ENCODE measurements at places on chromosomes 16 and 17.

DNA sequence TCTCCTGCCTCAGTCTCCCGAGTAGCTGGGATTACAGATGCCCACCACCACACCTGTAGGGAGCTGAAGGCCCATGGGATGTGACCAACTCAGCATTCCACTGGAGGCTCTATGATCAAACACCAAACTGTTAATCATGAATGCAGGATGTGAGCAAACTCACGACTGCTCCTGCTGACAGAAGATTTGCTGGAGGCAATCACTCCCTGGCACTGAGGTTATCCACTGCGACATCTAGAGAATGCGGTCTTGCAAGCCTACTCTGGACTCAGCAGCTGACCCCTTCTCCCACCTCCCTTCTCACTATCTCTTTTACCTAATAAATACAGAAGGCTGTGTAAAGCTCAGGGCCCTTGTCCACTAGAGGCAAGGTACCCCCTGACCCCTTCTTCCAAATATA is 4.9 kb downstream of the TEX14 start:
- no peak for DNase-seq

- DNase-seq: no peak
These were observed 29.4 kb upstream of the SLC38A8 start for GRCh38 chr16:84072014-84072413.

- DNase-seq: no peak
These were observed 3.1 kb downstream of the BANP start for GRCh38 chr16:87954361-87954760.

DNA sequence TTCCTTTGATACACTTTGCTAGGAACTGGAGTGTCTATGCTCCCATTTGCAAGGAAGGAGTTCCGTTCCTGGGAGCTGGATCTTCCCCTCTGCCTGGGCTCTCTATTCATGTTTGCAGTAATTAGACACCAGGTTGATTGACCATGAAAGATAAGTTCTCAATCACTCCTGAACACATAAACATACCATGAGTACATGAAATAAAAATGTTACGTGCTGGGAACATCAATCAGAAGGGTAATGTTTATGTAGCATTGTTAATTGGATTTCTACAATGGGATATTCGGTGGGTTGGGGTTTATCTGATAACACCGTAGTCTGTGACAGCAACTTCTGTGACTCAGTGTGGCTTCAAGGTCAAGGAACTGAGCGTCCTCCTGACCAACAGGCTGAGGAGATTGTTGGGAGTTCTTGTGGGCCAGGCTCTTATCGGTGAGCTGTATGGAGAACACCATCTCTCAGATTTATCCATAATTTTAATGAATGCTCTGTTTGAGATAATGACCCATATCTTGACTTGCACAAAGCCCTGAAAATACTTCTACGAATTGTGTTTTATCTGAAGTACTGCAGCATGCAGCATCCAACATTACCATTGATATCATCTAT is 136.4 kb downstream of the NPIPB5 start:
- DNase-seq: peak; percentile 32

DNA sequence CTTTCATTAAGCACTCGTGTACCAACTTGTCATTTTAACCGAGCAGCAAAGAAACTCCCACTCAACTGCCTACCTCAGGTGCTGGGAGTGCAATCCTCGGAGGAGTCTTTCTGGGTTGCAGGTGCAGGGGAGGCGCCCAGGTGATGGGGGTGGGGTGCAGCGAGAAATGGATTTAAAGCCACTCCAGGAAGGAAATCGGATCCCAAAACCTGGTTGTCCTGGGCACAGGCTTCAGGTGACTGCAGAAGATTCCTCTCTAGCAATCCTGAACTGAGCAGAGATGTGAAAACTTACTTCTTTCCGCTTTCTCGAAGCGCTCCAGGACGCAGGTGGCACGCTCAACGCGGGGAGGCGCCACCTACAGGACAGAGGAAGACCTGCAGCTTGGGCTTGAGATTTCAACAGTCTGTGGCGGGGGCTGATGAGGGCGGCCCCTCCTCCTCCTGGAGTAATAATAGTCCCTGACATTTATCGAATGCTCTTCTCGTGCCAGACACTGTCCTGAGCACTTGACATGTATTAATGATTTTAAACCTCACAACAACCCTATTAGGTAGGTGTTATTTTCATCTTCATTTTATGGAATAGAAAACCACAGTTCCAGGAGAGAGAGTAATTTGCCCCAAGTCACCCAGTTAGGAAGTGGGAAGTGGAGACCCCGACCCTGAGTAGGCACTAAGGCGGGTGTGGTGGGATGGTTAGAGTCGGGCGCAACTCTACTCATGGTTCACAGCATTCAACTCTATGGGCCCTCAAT is 27.2 kb upstream of the SKAP1 start:
- peak; percentile 88 for DNase-seq

DNA sequence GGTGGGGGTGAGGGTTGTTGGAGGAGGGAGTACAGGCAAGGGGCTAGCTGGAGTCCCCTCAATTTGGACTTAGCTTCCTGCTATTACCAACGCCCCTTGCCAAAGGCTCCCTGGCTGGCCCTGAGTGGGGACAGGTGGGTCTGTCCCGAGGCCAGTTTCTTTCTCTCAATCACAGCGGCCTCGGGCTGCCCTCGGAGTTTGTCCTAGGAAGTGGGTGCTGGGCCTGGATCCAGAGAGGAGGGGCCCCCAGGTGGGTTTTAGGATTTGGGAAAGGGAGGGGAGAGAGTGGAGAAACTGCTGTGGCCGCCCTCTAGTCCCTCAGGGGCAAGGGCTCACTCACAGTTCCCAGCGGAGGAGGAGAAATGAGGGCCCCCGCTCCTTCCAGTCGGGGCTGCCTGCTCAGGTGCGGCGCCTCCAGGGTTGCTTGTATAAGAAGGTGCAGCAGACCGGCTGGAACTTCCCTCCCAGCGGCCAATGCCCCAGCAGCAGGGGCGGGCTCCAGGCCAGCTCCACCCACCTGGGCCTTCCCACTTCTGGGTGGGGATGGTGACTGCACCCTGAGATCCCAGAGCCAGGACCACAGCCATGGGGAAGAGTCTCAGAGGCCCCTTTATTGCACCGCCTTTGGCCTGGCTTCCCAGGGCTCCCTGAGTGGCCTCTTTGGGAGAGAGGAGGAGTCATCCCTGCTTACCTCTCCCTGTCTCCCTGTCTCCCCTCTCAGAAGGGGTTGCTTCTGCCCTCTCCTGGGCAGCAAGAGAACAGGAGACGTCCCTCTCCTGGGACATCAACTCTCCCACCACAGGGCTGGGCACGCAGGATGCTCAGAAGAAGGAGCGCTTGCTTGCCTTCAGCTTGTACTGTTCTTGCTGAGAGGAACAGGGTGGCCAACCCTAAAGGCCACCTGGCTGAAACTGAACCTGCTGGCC is 112.0 kb upstream of the SMURF2 start:
- peak; percentile 58 for DNase-seq

DNA sequence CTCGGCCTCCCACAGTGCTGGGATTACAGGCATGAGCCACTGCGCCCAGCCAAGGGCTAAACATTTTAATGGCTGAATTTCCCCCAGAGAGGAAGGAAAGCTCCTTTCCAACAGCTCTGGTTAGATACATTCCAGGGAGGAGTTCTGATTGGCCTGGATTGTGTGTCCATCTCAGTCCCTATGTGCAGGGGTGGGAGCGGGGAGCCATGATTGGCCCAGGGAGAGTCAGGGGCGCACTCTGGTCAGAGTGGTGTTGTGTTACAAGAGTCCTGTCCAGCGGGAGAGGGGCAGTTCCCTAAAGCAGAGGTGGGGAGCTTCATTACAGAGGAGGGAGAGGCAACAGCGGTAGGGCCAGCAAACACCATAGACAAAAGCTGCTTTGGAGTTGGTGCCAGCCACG is 75.0 kb downstream of the RAP1GAP2 start:
- DNase-seq: no peak

DNA sequence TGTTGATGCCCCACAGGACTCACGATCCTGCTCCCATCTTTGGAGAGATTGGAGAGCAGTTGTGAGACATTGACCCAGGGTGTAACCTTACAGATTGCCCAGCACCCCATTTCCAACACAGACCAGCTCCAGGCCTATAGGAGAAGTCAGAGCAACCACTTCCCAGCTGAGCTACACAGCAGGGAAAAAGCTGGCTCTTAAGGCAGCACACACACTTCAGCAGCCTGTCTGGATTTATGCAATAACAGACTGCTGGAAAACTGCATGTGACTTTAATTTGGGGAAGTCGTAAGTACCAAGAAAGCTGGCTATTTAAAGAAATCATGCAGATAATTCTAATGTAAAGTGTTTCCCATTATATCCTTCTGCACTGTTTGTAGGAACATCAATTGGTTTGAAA is 30.8 kb downstream of the NOG start:
- no peak for DNase-seq

- no peak for DNase-seq
These were observed 23.1 kb upstream of the CNOT1 start for GRCh38 chr16:58652741-58653140.

- no peak for DNase-seq
These were observed 153.4 kb upstream of the PLCG2 start for GRCh38 chr16:81625544-81626153.

DNA sequence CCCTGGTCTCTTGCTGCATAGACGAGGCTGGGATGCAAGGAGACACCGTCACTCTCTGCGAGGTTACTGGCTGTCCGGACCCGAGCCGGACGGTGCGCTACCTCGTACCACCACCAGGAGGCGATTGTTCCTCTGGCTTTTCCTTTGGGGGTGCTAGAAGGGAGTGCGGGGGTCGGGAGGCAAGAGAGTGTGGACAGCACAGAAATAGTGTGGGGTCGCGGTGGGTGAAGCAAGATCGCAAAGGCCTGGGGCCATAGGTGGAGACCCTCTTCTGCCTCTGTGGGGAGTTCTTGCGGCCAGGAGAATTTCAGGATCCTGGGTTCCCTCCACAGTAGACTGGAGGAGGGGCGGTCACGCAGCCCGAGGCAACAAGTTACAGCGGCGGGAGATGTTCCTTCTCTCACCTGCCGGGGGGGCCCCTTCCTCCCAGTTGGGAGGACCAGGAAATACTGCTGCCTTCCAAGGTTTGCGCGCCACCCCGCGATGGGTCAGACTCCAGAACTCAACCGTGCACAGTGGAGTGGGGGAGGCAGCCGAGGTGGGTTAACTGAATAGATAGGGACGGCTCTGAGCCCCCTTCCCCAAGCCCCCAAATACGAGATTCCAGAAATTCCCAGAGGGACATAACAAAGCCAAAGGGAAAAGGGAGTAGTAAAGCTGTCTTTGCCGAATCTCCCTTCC is 6.9 kb downstream of the PHOSPHO1 start:
- peak; percentile 94 for DNase-seq

GRCh38 chr17:40568074-40568836 is 3.0 kb upstream of the CCR7 start:
- no peak for DNase-seq

DNA sequence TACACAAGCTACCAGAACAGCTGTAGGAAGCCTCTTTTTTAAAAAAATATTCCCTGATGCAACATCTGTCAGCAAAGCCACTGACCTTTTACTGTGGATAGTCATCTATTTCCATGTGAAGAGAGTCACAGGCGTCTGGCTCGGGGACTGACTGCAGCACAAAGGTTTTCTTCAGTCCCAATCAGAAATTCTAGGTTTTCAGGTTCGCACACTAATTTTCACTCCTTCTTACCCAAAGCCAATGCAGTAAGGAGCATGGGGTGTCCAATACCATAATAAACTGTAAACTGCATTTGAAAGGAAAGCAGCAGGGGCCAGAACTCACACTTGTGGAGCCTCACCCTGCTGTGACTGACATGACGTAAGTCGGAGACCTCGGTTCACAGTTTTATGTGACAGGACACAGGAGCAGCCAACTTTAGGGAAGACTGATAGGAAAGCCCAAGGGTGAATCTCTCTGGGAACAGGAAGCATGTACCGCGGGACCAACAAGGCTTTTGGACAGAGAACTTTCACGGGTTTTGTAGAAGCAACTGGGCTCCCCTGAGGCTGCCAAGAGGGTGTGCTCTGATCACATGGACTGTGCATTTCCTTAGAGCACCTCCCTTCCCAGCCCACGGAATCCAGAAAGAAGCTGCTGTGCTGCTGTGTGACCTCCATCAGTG is 9.1 kb upstream of the TMEM100 start:
- no peak for DNase-seq

GRCh38 chr17:9444687-9445086 is 130.9 kb downstream of the STX8 start:
- no peak for DNase-seq

DNA sequence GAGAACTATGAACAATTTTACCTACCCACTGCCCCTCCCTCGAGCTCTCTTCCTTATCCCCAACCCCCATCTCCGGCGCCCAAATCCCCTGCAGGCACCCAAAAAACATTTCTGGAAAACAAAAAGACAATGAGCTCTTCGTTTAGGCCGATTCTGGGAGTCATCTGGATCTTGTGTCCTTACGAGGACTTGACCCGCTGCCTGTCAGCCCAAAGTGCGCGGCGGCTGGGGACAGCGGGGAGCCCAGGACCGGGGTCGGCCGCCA is 524 bp downstream of the STRADA start:
- DNase-seq: no peak

GRCh38 chr17:14311981-14312380 is 11.1 kb downstream of the HS3ST3B1 start:
- no peak for DNase-seq

- no peak for DNase-seq
These were observed 306.0 kb downstream of the FOXL1 start for GRCh38 chr16:86884390-86884650.

DNA sequence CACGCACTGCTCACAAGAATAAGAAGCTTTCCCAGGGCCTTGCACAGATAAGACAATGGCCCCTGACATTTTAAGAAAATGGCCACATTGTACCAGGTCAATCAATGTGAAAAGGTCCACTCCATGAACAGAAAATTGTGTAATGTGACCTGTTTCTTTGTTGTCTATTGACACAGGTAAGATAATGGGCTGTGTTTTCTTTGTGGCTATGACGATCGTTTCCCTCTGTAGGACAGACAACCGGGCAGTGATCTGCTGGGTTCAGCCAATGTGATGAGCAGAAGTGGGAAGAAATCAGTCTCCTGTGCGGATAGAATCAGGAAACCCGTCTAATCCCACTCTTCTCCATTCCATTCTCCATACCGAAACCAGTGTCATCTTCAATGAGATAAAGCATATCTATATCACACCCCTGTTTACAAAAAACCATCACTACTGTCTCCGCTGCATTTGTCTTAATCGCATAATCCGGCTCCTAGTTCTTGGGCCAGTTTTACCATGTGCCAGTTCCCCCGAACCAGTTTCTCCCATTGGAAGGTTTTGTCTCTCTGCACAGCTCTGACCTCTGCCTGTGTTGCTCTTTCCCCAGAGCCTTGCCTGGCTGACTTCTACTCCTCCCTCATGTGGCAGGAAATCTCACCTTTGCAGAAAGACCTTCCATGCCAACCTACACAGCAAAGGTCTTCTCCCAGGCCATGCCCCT is 66.9 kb upstream of the ATF7IP2 start:
- DNase-seq: no peak

GRCh38 chr16:10787304-10787703 is 31.3 kb downstream of the TVP23A start:
- no peak for DNase-seq
